CD4-positive, alpha-beta T cell (primary cell): ENCODE measurements at places on chromosomes 3 and 15.
A peak's percentile ranks its signal among the peaks of the same experiment; 100 is the strongest.

DNA sequence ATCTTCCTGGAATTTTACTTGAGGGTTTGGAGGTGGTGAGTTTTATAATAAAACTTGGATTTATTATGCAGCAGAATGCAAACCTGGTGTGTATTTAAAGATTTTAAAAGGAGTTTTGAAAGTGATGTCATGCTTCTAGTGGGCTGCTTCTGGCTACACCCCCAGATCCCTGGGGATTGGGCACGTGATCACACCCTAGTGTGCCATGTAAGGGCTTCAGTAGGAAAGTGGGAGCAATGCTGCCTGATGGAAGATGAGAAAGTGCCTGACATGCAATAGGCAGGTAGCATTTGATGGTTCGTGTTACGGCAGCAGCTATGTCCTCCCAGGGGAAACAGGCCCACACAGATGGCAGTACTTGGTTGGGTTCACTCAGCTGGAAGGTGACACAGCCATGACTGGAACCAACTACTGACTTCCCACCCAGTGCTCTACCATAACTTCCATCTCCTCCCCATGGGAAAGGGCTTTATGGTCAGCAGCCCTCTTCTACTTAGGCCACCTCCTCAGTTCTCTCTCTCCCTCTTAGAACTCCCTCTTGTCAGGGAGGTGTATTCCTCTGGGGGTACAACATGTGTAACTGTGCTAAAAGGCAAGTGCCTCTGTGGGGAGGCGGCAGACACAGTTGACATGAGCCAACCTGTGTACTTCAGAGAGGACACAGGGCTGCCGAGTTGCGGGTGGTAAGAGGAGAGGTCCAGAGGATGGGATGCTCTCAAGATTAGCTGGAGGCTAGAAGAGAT, 5.6 kb downstream of the ITPKA start:
- no peaks in the 10 kb centered on the region for H3K36me3 ChIP-seq
- H3K27ac ChIP-seq, result no peak overlapping the region
- DNase-seq, result no peak
- H3K27me3 ChIP-seq, result peaks cover 72% of the 10 kb centered on the region
- peaks cover 50% of the 10 kb centered on the region for H3K4me1 ChIP-seq

DNA sequence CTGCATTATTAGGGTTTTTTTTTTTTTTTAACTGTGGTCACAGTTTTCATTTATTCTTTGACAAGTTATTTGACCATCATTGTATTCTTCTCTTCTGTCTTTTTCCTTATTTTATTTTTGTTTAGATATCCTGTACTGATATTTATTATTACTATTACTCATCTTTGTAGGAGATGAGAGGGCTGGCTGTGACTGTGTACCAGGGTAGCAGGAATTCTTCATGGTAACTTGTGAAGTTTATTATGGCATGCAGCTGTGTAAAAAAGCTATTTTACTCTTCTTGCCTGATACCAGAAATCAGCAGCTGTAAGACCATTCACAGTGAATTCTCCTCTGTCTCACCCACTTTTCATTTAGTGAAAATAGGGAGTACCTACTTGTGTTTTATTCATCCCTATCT, 44.5 kb downstream of the ATP6V1A start:
- H3K36me3 ChIP-seq, result peaks cover 40% of the 10 kb centered on the region
- H3K4me1 ChIP-seq, result no peaks in the 10 kb centered on the region
- H3K4me3 ChIP-seq, result no peak overlapping the region
- H3K27ac ChIP-seq, result no peak overlapping the region
- no peaks in the 10 kb centered on the region for H3K27me3 ChIP-seq

DNA sequence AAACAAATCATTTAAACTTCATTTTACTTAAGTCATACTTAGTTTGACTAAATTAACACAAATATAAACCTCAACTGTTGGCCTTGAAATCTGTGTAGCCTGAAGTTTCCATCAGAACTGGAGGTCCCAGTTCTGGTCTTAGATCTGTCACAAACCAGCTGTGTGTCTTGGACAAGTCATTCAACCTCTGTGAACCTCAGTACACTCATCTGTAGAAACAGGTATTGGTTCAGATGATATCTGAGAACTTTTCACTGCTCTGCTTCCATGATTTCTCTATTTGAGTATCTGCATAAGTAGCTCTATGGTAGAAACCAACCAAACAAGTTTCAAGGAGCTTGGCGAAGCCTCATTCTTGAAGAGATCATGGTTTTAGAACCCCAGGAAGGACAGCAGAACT, 60.4 kb upstream of the SLC2A2 start:
- no peak overlapping the region for H3K4me3 ChIP-seq
- no peaks in the 10 kb centered on the region for H3K4me1 ChIP-seq
- no peak for DNase-seq
- no peak overlapping the region for H3K27ac ChIP-seq
- H3K27me3 ChIP-seq, result no peaks in the 10 kb centered on the region
- peaks cover 88% of the 10 kb centered on the region for H3K36me3 ChIP-seq

DNA sequence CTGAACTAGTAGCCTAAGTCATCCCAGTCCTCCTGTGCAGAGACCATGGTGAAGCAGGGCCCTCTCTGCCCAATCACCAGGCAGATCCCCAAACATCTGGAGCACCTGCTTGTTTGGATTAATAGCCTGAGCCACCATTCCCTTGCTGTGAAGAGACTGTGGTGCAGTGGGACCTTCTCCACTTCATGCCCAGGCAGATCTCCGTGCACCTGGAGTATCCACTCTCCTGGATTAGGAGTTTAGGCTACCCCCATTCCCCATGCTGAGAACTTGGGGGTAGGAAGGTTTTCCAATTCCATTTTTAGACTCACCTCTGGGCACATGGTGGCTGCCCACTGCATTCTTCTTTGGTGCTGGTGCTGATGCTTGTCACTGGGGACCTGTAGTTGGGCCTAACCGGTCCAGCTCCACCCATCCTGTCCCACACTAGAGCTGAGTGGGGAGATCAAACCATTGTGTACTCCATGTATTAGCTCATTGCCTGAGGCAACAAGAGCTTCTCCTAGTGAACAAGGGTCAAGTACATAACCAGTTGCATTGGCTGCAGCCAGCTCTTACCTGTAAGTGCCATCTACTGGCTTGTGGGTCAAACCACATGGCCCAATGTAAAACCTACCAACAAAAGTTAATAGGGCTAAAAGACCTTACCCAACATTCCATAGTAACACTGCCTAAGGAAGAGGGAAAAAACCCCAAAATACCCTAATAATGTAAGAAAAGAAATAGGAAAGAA, 382.5 kb upstream of the CBLB start:
- no peaks in the 10 kb centered on the region for H3K36me3 ChIP-seq
- no peaks in the 10 kb centered on the region for H3K4me1 ChIP-seq
- DNase-seq, result no peak
- no peak overlapping the region for H3K27ac ChIP-seq
- H3K4me3 ChIP-seq, result no peak overlapping the region

GRCh38 chr15:48345516-48345915, 14.3 kb downstream of the DUT start:
- no peaks in the 10 kb centered on the region for H3K27me3 ChIP-seq
- H3K27ac ChIP-seq, result no peak overlapping the region
- H3K4me1 ChIP-seq, result no peaks in the 10 kb centered on the region
- no peak for DNase-seq
- H3K36me3 ChIP-seq, result peaks cover 29% of the 10 kb centered on the region
- no peak overlapping the region for H3K4me3 ChIP-seq

DNA sequence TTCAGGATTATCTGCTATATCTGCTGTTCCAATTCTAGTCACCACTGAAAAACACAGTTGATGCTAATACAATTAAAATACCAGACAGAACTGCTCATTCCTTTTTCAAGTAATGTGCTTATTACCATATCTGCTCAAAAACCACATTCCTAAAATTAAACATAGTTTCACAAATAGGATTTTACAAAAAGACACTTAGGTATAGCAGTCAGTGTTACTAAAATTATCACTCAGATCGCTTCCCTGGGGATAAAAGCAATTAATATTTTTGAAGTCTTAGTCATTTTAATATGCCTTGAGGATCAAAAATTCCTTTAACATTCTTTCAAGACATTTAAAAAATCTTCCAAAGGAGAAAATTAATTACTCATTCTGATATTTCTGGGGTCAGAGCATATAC, 71.5 kb downstream of the RAD18 start:
- DNase-seq, result no peak
- no peaks in the 10 kb centered on the region for H3K27me3 ChIP-seq
- H3K27ac ChIP-seq, result no peak overlapping the region
- no peaks in the 10 kb centered on the region for H3K4me1 ChIP-seq

- no peaks in the 10 kb centered on the region for H3K4me1 ChIP-seq
- H3K27me3 ChIP-seq, result peaks cover 6% of the 10 kb centered on the region
- no peak overlapping the region for H3K27ac ChIP-seq
- H3K36me3 ChIP-seq, result no peaks in the 10 kb centered on the region
- DNase-seq, result no peak
These were observed 13.3 kb downstream of the HRG start for GRCh38 chr3:186679151-186679550.

GRCh38 chr3:40720863-40721262, 196.1 kb downstream of the ZNF621 start:
- H3K4me3 ChIP-seq, result no peak overlapping the region
- H3K4me1 ChIP-seq, result no peaks in the 10 kb centered on the region
- no peaks in the 10 kb centered on the region for H3K27me3 ChIP-seq
- DNase-seq, result no peak
- no peak overlapping the region for H3K27ac ChIP-seq

DNA sequence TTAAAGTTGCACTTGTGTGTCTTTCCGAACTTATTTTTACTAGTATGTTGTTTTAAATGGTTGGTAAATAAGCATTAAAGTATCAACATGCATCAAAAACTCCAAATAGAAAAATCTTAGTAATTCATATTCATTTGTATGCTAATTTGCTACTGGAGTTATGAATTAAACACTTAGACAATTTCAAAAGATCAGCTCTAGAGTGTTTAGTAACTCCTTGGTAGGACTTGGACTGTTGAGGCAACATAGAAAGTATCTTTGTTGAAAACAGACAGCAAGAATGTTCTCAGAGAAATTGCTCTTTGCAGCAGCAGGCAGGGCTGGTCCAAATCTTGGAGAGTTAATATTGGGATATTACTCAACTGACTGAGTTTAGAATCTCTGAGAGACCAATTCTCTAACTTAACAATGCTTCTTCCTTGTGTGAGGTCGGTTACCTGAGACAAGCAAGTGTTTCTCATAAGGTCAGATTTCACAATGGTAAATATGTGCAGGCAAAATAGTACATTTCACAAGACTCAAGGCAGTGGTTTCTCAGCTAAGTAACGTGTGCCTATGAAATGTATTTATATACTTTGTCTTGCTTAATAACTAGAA, 147.8 kb upstream of the IL12A start:
- H3K4me1 ChIP-seq, result no peaks in the 10 kb centered on the region
- no peak for DNase-seq
- H3K27ac ChIP-seq, result no peak overlapping the region
- H3K27me3 ChIP-seq, result peaks cover 7% of the 10 kb centered on the region

DNA sequence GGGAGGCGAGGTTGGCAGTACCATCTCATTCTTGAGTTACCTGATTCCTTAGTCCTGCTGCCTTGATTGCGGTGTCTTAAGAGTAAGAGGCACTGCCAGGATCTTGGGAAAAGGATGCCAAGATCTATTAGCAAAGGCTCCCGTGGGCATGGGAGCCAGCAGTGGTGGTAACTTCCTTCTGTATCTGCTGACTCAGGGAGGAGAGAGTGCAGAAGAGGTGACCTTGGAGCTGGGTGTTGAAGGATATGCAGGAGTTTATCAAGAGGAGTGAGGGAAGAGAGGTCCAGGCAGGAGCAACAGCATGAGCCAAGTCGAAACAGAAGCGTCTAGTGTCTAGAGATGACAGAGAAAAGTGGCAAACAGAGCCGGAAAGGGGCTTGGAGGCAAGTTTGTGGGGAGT, 4.5 kb downstream of the MESP2 start:
- no peak overlapping the region for H3K27ac ChIP-seq
- peaks cover 23% of the 10 kb centered on the region for H3K4me1 ChIP-seq
- no peak overlapping the region for H3K4me3 ChIP-seq
- no peak for DNase-seq

DNA sequence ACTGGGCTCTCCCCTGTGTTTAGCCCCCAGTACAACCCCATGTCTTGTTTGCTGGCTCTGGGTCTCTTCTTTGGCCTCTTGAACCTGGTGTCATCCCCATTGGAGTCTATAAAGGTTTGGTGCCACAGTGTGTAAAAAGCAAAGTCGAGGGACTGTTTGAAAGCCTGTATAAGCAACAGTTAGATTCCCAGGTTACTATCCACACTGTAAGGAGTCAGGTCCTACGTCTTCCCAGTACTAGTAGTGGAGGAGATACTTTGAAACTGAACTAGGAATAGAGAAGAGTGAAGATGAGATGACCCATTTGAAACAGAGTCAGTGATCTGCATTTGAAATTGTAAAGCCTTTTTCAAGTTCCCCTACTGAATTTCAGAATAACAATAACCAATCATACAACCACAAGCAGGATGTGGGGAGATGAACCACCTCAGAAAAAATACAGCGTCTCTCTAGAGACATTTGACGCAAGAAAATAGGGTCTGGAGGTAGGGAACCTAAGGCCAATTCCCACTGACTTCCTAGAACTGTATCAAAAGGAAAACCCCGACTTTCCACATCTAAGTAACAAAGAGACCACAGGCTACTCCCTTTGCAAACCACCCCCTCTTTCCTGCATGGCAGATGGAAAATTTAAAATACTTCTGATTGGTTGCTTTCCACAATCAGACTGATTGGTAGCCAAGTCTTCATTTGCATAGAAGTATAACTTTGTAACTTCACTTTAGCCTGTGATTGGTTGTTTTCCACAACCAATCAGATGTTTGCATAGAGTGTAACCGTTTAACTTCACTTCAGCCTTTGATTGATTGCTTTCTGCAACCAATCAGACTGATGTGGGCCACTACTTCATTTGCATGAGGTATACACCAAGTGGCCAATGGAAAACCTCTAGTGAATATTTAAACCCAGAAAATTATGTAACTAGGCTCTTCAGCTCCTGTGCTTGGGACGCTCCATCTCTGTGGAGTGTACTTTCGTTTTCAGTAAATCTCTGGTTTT, 49.9 kb upstream of the NEDD4 start:
- H3K27me3 ChIP-seq, result no peaks in the 10 kb centered on the region
- DNase-seq, result peak; percentile 8
- peaks cover 22% of the 10 kb centered on the region for H3K4me1 ChIP-seq

DNA sequence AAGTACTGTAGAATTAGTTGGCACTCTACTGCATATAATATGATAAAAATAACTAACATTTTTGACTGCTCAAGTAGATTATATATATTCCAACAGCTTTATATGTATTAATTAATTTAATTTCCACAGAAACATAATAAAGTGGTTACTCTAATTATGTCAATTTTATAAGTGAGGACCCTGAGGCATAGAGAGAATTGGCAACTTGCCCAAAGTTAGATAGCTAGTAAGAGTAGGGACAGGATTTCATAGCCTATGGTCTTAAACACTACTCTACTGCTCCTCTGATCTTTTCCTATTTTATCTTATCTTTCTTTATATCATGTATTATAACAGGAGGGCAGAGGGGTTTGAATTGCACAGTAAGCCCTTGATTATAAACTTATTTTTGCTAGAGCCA, 418.7 kb upstream of the SGO1 start:
- no peaks in the 10 kb centered on the region for H3K27me3 ChIP-seq
- no peak for DNase-seq
- H3K27ac ChIP-seq, result no peak overlapping the region
- no peaks in the 10 kb centered on the region for H3K36me3 ChIP-seq
- no peaks in the 10 kb centered on the region for H3K4me1 ChIP-seq

- no peak for DNase-seq
- no peaks in the 10 kb centered on the region for H3K27me3 ChIP-seq
- peaks cover 41% of the 10 kb centered on the region for H3K36me3 ChIP-seq
- H3K4me3 ChIP-seq, result no peak overlapping the region
- no peak overlapping the region for H3K27ac ChIP-seq
These were observed 7.2 kb downstream of the SPG21 start for GRCh38 chr15:64982472-64982871.
